ENCODE measurements at places on chromosomes 16 and 17. TPM values are rescaled to one million over a fixed set of nuclear protein-coding genes. Genes with fewer than 3 reads are reported as not detected.

The MARVELD3 gene
- polyA plus RNA-seq, result 67.3 TPM

The KRT9 gene
- not detected for polyA plus RNA-seq

DNA sequence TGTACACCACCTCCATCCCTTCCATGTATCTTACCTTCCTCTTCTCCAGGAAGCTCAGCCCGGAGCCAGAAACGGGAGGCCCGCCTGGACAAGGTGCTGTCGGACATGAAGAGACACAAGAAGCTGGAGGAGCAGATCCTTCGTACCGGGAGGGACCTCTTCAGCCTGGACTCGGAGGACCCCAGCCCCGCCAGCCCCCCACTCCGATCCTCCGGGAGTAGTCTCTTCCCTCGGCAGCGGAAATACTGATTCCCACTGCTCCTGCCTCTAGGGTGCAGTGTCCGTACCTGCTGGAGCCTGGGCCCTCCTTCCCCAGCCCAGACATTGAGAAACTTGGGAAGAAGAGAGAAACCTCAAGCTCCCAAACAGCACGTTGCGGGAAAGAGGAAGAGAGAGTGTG lies 756 bp upstream of the MVP start:
- DNase-seq, result no peak

GRCh38 chr16:26554030-26554429 lies 512.7 kb upstream of the C16orf82 start:
- DNase-seq, result no peak

The CMTR2 gene
- 34.9 TPM for polyA plus RNA-seq

The ABCA6 gene
- 1.6 TPM for polyA plus RNA-seq

The CRK gene
- 42.2 TPM for polyA plus RNA-seq

GRCh38 chr16:84314373-84314772 lies 19.7 kb downstream of the WFDC1 start:
- no peak for DNase-seq

The NOG gene
- 3.0 TPM for polyA plus RNA-seq

- DNase-seq, result no peak
These were observed 56.3 kb upstream of the KIFC3 start for GRCh38 chr16:57858635-57859034.

GRCh38 chr17:66632731-66633130 lies 202.2 kb upstream of the CACNG5 start:
- no peak for DNase-seq

GRCh38 chr16:57686577-57686976 lies 8.0 kb upstream of the DRC7 start:
- no peak for DNase-seq

The MAPK8IP3 gene
- polyA plus RNA-seq, result 67.8 TPM

DNA sequence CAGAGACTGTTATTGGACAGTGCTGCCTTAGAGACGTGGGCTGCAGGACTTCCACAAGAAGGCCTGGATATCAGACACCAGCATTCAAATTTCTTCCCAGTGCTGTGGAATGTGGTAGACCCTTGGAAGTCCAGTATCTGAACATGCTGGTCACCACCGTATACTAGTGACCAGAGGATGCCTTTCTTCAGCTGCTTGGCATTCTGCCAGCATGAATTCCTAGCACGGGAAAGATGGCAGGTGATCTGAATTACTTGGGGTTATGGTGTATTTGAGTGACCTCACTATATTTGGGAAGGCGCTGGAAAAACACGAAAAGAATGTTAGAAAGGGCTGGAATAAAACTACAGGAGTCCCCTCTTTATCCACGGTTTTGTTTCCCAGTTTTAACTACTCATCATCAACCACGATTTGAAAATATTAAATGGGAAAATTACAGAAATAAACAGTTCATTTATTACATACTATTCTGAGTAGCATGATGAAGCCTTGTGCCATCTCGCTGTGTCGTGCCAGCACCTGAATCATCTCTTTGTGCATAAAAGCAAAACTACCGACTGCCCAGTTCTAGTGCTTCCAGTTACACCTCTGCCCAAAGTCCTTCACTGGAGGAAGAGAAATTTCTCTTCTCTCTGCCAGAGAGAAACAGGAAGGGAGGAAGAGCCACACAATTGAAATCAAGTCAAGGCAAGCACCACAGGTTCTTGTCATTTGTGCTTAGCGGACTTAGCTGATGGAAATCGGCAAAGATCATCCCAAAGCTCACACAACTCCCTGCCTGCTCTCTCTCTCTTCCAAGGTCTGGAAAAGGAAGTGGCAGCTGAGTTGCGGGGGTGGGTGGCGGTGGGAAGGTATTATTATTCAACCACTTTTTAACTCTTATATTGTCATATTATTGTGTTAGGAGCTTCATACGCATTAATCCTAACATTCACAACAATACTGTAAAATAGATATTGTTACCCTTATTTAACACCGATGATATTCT lies 1.4 kb upstream of the CHST4 start:
- DNase-seq, result no peak

DNA sequence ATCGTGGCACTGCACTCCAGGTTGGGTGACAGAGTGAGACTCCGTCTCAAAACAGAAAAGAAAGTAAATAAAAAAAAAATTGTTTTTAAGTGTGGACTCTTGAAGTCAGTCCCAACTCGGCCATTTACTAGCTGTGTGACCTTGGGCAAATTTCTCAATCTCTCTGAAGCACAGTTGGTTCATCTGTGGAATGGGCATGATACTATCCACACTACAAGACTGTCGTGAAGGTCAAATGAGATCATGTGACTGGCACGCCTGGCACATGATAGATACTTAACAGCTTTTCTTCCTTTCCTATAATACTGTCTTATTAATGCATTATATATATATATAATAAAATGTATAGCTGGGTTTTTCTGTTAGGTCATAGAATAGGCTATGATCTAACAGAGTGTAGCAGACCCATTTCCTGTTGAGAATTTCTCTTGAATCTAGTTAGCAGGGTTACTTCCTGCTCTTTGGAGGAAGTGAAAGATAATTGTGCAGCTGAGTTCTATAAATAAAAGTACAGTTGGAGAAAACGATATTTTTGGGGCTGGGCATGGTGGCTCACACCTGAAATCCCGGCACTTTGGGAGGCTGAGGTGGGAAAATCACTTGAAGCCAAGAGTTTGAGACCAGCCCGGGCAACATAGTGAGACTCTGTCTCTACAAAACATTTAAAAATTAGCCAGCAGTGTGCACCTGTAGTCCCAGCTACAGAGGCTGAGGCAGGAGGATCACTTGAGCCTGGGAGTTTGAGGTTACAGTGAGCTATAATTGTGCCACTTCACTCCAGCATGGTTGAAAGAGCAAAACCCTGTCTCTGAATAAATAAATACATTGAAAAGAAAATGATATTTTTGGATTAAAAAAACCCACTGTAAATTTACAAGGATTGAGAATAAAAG lies 7.3 kb downstream of the MILR1 start:
- DNase-seq, result no peak

The VAT1L gene
- 14.8 TPM for polyA plus RNA-seq

DNA sequence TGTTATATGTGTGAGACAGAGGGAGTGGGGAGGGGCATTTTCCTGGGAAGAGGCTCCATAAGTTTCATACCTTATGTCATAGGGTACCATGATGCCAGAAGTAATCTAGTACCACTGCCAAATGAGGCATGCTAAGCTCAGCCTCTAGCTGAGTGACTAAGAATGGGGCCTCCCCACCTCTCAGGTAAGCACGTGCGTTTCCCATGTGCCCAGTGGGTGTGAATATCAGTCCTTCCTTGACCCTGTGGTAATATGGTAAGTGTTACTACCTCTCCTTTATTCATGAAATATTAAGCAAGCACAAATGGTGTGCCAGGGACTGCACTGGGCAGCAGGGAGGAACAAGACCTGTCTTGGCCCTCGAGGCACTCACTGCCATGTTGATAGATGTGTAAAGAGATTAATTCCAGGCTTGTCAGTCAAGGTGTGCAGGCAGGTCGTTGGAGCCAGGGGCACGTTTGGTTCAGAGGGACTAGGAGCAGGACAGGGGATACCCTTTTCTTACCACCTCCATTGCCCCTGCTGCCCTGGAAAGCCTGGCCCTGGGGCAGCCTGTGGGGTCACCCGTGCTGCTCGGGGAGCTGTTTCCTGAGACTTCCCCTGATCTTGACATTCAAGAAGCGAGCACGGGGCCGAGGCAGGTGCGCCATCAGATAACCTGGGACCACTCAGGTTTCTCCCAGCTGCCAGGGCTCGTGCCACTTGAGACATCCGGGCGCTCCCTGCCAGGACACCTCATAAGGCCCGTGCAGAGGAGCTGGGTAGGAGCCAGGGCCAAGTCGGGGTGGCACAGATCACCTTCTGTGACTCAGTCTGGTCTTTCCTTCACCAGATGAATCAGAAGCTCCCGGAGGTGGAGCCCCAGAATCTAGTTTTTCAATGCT lies 8.8 kb downstream of the RSAD1 start:
- no peak for DNase-seq

Measured in large intestine (tissue), 12 donors.